ENCODE measurements at places on chromosomes 6 and 20.

GRCh38 chr6:169092375-169092774 lies 161.3 kb downstream of the THBS2 start:
- DNase-seq: no peak

GRCh38 chr6:157305670-157306653 lies 17.4 kb downstream of the TMEM242 start:
- no peak for DNase-seq

GRCh38 chr6:67679566-67680296 lies 955.4 kb upstream of the ADGRB3 start:
- no peak for DNase-seq

DNA sequence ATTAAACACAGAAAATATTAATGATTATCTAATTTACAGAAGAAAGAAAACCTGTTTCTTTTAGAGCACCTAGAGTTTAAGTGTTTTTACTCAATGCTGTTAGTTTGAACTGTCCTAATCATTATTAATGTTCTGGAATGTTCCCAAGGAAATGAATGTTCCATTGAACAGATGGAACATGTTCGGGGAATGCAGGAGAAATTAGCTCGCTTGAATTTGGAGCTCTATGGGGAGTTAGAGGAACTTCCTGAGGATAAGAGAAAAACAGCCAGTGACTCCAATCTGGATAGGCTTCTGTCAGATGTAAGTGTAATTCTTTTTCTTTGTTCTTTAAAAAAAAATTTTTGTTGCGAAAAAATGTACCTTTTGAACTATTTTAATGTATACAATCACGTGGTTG lies 10.8 kb upstream of the ECT2L start:
- DNase-seq: no peak

GRCh38 chr6:27562027-27562410 lies 89.1 kb upstream of the ZNF184 start:
- no peak for DNase-seq

GRCh38 chr6:127121637-127121960 lies 3.1 kb downstream of the RSPO3 start:
- DNase-seq: no peak

DNA sequence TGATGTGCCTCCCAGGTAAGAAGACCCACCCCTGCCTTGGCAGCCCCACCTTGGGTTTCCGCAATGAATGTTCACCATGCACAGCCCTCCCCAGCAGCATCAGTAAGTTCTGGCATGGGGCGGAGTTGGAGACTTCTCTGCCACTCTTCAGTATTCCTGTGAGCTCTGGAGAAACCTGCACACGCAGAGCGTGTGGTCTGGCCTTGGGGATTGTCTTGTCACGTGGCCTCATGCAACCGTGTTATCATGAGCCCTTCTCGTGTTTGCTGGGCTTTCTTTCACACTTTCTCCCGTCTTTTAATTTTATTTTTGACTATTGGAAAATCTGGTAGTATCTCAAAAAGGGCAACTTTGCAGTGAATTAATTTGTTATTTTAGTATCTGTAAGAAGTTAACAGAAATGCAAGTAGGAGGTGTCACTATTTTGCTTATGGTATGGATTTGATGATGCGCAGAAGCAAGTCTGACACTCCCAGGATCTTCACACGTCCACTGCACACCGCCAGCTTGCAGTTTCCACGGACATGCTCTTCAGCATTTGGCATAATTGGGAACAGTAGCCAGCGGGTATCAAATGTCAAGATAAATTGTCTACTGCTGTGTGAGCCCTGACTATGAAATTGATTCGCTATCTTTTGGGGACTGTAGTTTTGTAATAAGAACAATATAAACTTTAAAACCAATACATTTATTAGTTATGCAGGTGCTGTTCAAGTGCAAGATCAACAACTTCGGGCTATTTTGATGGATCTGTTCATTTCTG lies 463.5 kb downstream of the QKI start:
- no peak for DNase-seq

DNA sequence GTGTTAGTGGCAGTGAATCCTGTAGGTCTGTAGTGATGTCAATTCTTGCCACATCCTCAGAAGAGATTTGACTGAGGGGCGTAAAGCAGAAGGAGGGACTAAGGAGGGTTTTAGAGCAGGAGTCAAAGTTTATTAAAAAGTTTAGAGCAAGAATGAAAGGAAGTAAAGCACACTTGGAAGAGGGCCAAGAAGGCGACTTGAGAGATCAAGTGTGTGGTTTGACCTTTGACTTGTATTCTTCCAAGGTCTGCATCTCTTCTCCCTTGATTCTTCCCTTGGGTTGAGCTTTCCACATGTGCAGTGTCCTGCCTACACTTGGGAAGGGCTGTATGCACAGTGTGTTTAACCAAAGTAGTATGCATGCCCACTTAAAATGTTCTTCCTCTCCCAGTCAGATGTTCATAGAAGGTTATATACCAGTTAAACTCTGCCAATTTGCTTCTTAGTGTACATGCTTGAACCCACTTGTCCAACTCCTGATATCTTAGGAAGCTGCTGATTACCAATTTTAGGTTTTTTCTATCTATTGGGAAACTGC lies 627.6 kb downstream of the MMUT start:
- no peak for DNase-seq

- DNase-seq: no peak
Observed at GRCh38 chr20:33415948-33416347, 14.6 kb upstream of the CDK5RAP1 start.

- no peak for DNase-seq
Observed at GRCh38 chr6:110810896-110811586, 4.2 kb downstream of the CDK19 start.
